CD4-positive, CD25-positive, alpha-beta regulatory T cell (primary cell): ENCODE measurements at places on chromosomes 2 and 18.

DNA sequence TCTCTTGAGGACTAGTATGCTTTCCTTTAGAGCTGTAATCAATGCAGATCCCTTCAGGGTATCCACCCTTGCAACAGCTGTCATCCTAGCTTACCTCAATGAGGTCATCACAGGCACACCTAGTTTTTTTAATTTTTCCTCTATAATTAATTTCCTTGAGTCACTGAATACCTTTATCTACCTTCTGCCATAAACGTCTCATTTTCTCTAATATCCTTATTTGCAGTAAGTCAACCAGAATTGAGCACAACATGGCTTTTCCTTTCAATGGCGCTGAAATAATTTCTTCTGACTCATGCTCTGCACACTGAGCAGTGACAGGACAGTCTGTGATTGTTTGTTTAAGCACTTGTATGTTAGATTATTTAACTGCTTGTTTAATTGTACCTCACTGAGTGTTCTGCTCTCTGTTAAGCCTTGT lies 49.4 kb downstream of the ETAA1 start:
- DNase-seq = no peak

DNA sequence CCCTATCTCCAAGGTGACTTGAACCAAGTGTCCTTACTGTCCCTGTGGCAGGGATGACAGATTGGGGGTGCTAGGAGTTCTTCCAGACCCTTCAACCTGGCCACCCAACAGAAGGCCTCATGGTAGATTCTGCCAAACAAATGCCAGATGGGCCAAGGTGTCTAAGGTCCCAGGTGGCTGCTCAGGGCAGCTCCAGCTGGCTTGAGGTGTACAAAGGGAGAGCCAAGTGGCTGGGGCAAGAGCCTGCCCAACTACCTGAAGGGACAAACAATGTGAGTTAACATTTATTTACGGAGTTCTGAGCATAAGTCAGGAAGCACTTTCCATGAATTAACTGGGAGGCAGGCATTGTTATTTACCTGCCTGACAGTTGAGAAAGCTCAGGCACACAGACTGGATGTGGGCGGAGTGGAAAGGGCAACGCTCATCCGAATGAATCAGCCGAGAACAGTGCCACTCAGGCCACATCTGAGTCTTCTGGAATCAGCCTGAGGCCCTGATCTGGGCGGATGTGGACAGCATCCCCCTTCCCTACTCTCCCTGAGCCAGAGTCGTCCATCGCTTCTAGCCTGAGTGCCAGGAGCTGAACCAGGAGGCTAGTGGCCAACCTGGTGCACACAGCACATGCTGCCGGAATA lies 4.4 kb upstream of the KCNIP3 start:
- DNase-seq = no peak

DNA sequence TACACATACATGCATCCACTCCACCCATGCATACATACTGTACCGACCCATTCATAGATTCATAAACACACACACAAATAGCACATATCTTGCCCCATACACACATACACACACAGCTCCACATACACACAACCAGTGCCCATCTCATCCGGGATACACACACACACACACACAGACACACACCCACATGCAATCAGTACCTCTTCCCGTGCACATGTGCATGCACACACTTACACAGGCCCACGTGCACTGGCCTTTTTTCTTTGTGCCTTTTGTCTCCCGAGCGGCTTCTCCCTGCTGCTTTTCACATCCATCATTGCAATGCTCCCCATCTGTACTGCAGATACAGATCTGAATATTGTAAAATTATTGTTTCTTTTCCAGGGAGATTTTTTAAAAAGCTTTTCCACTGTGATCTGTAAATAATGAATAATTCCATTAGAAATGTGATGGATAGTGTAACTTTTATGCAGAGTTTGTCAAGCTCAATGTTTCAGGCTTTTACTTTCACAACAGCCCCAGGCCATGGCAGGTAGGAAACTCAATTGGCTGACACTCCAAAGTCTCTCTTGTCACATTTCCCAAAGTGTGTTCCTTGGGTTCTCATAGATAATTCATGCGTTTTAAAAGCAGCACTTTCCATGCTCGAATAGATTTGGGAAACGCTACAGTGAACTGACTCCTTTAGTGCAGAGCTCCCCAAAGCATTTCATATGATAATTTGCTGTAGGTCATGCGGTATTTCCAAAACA lies 393.5 kb downstream of the CTNNA2 start:
- DNase-seq = no peak

DNA sequence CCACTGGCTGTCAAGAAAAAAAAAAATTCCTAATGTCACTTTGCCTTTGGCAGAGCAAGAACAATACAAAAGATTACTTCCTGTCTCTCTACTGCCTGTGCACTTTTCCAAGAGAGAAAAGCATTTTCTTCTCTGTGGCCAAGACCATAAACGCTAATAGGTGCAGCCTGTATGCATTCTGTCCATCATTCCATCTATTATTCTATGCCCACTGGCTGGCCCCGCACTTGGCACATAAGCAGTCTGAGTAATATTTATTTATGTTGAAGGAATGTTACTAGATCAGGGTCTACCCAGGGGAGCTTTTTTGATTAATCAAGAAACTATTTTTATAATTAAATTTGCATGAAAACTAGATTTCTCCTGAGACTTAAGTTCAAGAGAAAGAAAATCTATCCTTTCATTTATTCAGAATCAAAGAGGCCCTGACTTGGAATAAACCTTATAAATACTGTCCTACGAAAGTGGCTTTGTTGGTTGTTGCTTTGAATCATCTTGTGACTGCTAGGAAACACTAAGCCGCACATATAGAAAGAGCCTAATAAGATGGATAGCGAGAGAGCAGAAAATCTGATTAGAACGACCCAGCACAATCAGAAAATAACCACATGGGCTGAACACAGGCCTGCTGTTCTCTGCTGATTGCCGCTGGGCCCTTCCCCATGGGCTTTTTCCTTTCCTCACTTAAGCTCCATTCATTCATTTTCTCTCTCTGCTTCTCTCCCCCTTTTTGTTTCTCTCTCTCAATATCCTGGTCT lies 59.4 kb downstream of the MMADHC start:
- DNase-seq = no peak

DNA sequence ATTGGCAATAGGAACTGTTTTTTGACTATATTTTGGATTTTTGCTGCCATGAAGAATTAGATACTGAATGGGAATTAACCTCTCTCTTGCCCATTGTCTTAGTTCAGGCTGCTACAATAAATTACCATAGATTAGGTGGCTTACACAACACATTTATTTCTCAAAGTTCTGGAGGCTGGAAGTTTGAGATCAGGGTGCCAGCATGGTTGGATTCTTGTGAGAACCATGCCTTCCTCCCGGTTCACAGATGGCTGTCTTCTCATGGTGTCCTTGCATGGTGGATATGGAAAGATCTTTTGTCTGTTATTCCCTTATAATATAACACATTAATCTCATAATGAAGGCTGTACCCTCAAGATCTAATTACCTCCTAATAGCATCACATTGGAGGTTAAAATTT lies 836.4 kb downstream of the SLC4A3 start:
- DNase-seq = no peak
